CD4-positive, alpha-beta T cell treated with Interleukin-21 for 1 hour (primary cell): ENCODE measurements at places on chromosomes 7 and 10.

GRCh38 chr10:30828164-30828563 is 198.6 kb upstream of the LYZL2 start:
- DNase-seq, result no peak

- no peak for DNase-seq
These were observed 87.8 kb downstream of the SPDYE5 start for GRCh38 chr7:75579899-75580298.

GRCh38 chr7:128151635-128152034 is 89.4 kb upstream of the LEP start:
- no peak for DNase-seq

DNA sequence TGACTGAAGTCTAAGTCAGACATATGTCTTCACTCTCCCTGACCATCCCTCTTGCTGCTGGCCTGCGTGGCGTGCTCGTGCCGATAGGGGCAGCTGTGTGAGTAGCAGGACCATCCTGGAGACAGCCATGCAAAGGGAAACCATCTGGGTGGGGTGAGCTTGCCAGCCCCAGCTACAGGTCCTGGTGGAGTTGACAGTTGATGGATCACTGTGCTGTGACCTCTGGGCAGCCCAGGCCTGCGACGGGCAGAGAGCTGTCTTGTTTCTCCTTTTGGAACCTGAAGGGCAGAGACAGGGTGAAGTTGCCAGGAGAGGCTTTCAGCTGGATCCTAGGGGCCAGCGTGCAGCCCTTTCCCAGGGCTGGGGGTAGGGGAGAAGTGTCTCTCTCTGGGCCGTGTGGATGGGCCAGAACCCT is 44.7 kb downstream of the GRK5 start:
- DNase-seq, result no peak

DNA sequence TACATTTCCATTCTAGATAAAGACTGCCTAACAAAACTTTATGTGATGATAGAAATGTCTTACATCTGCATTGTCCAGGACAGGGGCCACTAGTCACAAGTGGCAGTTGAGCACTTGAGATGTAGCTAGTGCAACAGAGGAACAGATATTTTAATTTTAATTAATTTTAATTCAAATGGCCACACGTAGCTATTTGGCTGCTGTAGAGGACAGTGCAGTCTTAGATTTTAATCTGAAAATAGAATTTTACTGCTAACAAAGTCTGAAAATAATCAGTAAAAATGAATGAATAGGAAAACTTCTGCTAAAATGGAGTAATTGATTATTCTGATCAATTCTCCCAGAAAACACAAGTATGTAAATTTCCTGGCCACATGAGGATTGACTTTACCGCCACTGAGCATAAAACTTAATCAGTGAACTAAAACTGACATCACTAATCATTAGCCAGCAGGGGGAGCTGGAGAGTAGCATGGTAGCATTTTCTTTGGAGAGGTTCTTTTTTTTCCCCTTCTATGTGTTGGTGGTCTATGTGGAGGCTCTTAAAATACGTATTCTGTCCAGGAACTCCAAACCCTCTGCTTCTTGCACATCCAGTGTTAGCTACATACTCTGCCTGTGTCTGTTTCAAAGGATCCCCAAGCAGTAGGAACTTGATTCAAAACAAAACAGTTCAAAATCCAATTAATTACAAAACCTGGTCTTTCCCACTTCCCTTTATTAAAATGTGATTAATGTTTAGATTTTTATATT is 52.1 kb downstream of the TSPAN12 start:
- peak; percentile 50 for DNase-seq

- DNase-seq, result no peak
These were observed at the start of gene EMX2 for GRCh38 chr10:117542706-117543224. TSS of gene EMX2 (plus strand) at chr10:117542746. CDS start at chr10:117543268, 522 bp downstream.

DNA sequence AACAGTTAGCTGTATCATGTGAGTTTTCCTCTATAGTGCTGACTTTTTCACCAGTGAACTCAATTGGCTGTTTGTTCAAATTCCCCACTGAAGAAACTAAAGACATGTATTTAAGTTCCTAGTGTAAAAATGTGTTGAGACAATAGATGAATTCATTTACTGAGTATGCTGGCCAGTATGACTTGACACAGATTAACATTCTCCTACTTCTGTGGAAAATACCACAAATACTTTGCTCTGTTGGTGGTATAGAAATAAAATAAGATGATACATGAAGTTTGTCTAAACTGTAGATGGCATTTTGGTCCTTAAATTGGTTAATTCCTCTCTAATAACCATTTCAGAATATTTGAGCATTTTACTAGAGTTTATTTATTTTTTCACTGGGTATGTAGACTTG is 227.7 kb upstream of the TEX47 start:
- DNase-seq, result no peak

GRCh38 chr10:122894261-122894944 is 15.0 kb upstream of the FAM24B start:
- no peak for DNase-seq

DNA sequence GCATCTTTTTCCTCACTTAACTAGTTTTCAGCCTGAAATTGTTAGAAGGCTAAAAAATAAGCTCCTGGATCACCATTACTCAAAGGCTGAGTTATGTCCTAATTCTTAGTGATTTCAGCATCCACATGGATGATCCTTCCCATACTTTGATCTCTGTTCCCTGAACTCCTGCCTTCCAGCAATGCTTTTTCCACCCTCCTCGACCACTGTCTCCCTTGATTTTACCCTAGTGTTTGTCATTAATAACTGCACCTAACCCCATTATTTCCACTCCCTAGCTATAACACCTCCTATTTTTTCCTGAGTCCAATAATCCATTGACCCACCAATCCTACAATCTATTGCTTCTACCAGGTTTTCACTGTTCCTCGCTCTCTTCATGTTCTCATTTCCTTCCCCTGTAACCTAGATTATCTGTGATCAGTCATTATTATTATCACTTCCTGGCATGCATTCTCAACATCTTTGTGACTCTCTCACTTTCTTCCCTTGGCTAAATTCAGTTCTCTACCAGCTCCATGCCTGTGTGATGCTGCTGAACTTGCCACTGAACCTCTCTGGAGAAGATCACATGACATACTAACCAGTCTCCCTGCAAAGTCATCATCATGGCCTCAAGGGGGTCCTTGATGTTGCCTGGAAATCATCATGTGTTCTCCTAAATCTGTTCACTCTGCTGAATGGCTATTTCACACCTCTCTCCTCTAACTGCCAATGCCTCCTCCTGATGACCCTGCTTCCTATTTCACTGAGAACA is 6.5 kb upstream of the CALU start:
- DNase-seq, result no peak

- no peak for DNase-seq
These were observed 110.2 kb downstream of the MAPK8 start for GRCh38 chr10:48416584-48417232.

GRCh38 chr7:133124974-133125373 is 43.1 kb upstream of the CHCHD3 start:
- DNase-seq, result no peak

DNA sequence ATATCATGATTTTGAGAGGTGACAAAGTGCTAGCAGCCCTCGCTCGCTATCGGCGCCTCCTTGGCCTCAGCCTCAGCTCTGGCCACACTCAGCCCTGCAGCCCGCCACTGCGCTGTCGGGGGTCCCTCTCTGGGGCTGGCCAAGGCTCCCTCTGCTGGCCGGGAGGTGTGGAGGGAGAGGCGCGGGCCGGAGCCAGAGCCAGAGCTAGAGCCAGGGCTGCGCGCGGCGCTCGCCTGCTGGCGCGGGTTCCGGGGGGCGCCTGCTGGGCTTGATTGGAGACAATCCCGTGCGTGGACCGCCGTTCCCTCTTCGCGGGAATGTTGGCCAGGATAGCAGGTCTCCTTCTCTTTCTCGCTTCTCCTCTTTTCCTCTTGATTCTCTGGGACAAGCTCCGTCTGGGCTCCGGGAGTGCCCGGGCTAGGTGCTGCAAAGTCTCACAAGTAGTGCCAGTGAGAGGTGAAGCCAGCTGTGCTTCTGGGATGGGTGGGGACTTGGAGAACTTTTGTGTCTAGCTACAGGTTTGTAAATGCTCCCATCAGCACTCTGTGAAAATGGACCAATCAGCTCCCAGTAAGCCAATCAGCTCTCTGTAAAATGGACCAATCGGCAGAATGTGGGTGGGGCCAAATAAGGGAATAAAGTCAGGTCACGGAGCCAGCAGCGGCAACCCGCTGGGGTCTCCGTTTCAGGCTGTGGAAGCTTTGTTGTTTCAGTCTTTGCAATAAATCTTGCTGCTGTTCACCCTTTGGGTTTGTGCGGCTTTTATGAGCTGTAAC is 43.4 kb upstream of the ELMO1 start:
- DNase-seq, result no peak

DNA sequence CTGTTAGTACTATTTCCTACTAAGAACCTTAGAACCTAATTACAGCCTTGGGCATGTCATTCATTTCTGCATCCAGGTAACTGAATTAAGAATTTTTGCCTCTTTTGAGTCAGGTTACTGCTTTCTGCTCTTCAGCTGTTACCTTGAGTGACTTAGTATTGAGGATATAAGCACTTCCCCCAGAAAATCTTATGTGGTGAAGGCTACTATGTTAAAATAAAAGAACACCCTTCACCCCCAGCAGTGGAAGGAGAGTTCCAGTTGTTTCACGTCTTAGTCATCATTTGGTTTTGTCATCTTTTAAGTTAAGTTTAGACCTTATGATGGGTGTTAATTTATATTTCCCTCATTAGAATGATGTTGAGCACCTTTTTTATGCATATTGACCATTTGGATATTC is 82.8 kb downstream of the GLCCI1 start:
- no peak for DNase-seq
